ENCODE measurements at places on chromosomes 7 and 10.

DNA sequence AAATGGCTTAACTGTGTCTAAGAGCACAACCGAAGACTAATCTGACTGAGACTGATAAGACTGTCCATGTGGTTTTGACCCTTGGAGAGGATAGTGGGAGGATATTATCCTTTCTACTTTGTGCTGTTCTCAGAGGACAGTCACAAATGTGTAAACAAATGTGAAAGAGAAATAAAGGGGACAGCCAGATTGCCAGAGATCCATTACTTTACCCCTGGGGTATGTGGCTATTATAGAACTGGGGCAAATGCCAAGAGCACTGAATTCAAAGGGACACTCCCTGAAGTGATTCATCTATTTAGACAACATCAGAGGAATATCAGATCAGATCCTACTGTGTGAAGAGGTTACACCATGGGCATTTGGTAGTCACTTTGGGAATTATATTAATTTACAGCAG, 154.7 kb downstream of the RNLS start:
- no peak for DNase-seq

- DNase-seq: no peak
Observed at GRCh38 chr7:13466874-13467547, 522.5 kb downstream of the ETV1 start.

DNA sequence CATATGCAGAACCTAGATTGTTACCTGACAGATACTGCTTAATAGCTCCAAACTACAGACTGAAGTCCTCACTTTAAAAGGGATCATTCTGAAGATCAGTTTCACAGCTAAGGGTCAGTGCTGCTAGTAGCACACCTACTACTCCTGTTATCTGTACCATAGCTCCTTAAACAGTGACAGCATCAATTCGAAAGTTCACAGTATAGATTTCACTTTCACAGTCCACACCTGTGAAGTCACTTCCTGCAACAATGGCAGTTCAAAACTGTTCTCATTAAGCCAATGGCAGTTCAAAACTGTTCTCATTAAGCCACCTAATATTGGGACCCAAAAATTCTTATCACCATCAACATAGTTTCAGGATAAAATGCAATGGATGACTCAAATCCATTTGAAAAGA, 10.7 kb upstream of the FHIP2A start:
- DNase-seq: peak; percentile 83

GRCh38 chr10:120415709-120416330, 41.2 kb upstream of the PLPP4 start:
- no peak for DNase-seq

DNA sequence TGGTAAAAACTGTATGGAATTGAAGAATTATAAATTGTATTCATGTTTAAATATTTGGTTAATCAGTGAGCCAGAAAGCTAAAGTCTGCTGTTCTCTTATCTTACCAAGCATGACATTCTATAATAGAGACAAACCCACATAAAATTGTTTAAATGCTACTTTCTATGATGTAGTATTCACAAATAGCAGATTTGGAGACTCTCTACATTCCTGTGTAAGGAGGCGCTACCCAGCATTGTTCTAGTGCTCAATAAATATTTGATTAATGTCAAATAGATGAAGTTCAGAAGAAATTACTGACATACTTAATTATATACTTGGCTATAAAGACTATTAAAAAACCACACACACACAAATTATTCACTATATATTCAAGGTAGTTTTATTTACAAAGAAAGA, 49.8 kb downstream of the DOCK4 start:
- no peak for DNase-seq

DNA sequence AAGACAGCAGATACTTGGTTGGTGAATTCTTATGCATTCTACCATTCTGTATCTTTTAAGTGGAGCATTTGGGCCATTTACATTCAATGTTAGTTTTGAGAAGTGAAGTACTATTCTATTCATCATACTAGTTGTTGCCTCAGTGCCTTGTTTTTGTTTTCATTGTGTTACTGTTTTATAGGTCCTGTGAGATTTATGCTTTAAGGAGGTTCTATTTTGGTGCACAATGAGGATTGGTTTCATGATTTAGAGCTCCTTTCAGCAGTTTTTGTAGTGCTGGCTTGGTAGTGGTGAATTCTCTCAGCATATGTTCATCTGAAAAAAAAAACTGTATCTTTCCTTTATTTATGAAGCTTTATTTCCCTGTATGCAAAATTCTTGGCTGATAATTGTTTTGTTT, 23.3 kb upstream of the WNT2 start:
- DNase-seq: no peak

GRCh38 chr10:33887188-33887587, 552.7 kb upstream of the NRP1 start:
- DNase-seq: no peak

DNA sequence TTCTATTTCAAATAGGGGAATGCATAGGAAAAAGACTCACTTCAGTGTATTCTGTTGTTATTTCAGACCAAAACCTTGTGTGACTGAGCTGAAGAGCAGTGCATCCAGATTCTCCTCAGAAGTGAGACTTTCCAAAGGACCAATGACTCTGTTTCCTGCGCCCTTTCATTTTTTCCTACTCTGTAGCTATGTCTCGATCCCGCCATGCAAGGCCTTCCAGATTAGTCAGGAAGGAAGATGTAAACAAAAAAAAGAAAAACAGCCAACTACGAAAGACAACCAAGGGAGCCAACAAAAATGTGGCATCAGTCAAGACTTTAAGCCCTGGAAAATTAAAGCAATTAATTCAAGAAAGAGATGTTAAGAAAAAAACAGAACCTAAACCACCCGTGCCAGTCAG, 12.0 kb downstream of the TET1 start:
- no peak for DNase-seq

GRCh38 chr10:29615195-29615594, 19.6 kb downstream of the SVIL start:
- DNase-seq: no peak

DNA sequence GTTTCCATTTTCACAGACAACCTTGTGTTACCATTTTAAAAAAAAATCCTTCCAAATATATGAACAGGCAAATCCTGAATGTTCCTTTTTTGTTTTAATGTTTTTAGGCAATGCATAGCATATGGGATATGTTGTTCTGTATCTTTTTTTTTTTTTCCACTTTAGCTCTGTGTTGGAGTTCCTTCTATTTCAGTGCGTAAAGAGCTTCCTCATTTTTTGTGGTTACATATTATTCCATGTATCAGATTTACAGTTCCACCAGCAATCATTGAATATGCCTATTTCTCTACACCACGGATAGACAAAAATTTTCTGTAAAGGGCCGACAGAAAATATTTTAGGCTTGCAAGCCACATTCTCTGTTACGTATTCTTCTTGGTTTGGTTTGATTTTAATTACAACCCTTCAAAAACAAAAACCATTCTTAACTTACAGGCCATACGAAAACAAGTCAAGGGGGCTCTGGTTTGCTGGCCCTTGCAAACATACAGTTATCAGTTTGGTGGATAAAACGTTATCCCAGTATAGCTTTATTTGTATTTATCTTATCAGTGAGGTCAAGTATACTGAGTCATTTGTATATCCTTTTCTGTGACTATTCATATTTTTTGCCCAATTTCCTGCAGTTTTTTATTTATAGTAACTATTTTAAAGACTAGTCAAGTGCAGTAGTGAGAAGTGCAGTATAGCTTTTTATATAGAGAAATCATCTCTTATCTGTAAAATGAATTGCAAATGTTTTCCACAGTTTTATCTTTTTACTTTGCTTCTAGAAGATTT, 55.7 kb downstream of the RALA start:
- no peak for DNase-seq

- DNase-seq: no peak
Observed at GRCh38 chr7:112082306-112082705, 123.9 kb downstream of the DOCK4 start.

- peak; percentile 78 for DNase-seq
Observed at GRCh38 chr10:124650820-124651401, 93.3 kb downstream of the FAM53B start.

- no peak for DNase-seq
Observed at GRCh38 chr7:119890631-119891030, 382.3 kb upstream of the KCND2 start.

GRCh38 chr7:80859272-80859970, 59.4 kb downstream of the SEMA3C start:
- DNase-seq: no peak

DNA sequence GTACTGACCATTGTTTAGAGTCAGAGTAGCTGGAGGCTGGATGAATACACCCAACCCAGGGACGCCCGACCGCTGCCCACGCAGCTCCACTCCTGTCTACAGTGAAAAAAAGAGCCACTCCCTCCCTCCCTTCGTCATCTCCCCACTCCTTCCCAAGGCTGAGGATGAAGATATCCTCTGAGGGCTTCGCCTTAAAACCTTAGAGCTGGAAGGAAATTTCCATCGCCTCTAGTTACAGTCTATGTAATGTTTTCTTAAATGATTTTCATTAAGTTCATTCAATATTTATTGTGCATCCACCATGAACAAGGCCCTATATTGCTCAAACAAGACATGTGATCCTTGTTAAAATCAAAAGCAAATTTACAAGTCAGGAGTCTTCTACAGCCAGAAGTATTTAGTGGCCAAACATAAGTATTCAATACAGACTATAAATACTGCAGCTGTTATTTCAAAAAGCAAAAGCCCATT, 11.3 kb upstream of the SLIT1 start:
- no peak for DNase-seq

DNA sequence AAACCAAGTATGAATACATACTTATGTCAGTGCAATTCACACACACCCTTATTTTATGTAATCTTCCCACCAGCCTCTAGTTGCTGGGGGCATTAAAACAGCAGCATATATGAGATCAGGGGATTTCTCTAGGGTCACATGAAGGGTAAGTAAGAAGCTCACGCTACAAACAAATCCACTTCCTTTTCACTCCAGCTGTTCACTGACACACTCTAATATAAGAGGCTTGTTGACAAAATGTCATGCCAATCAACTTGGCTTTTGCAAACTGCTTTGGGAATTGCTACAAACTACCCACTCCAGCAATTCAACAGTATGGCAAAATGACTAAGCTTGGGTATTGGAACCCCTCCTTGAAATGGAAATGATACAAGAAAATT, 10.3 kb downstream of the FAM3C start:
- DNase-seq: peak; percentile 48

DNA sequence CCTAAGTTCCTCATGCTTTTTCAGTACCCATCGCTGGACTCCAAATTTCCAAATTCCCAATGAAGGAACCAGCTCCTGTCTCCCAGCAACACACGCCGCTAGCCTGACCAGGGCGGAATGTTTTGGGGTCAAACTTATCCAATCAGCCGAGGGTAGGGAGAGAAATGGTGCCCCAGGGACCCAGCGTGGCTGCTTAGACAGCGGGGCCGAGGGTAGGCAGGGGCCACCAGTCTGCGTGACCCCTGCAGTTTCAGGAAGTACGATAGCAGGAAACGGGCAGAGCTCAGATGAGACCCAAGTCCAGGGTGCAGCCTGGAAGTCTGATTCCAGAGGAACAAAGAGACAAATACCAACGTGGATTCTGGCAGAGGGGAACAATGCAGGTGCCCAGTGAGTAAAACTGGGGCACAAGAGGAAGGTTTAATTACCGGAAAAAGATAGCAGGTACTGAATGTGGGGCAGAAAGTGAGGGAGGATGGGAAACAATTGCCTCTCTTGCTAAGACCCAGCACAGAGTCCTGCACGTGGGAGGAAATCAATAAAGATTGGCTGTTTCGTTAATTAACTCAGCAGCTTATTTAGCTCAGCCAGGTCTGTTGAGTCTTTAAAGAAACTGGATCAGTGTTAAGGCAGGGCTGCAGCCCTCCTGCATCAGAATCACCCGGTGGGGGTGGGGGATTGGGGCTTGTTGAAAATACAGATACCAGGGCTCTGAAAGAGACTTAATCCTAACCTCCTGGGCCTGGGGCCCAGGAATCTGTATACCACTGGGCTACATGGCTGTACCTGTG, 50.4 kb upstream of the NFE2L3 start:
- no peak for DNase-seq

- peak; percentile 3 for DNase-seq
Observed at GRCh38 chr10:78473006-78473405, 439.3 kb downstream of the RPS24 start.

DNA sequence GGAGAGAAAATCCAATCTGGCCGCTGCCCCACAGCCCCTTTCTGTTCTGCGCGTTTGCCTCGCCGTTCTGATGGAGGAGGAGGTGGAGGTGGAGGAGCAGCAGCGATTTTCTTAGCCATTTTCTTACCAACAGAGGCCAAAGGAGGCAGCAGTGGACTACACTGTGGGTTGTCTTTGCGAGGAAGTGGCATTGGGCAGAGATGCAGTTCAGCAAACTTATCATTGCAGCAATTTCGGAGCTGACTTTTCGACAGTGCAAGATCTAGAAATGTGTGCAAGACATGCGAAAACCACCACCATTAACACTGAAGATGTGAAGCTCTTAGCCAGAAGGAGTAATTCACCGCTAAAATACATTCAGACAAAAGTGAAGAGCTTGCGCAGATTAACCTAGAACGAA, 1.9 kb upstream of the ARL4A start:
- DNase-seq: no peak

DNA sequence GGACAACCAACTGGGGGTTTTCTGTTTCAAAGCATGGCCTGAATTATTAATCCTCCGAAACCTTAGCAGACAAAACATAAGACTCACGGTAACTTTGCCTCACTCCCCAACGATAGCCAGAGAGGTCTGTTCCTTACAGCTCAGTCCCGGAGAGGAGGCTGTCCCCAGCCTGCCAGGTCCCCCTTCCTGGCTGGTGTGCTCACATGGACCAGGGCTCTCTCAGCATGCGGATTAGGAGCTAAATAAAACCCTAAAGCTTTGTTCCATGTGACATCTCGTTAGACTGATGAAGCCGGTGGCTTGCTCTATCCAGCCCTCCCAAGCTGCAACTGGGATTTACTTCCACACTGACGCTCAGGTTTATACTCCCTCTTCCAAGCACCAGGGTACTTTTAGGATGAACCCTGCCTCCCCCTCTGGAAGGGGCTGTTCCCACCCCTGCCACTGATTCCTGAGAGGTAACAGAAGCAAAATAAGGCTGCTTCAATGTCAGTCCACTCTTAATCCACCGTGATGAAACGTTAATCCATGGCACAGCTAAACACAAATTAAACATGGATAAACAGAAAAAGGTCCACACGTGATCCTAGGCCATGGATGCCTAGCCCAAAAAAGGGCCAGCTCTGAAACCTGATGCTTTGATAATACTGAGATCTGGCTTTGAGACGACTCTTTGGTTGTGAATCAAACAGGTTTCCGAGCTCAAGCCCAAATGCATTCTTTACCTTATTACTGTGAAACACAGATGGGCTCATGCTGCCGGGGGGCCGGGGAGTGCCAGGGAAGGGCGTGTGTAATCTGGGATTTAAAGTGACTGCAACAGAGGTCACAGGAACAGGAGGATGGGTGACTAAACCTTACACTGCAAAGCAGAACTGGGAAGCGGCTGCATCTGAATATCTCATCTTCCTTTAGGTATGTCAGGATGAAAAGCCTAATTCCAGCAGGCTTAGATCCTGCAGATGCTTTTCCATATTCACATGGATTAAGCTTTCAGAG, 86.2 kb downstream of the ZRANB1 start:
- no peak for DNase-seq

Measured in GM13976 (cell line).